Activated naive CD4-positive, alpha-beta T cell treated with anti-CD3 and anti-CD28 coated beads for 36 hours (primary cell): ENCODE measurements at places on chromosomes 5 and 9. TPM values are rescaled to one million over a fixed set of nuclear protein-coding genes. Genes with fewer than 3 reads are reported as not detected.

Gene MAP1B
- 0.32 TPM for total RNA-seq

DNA sequence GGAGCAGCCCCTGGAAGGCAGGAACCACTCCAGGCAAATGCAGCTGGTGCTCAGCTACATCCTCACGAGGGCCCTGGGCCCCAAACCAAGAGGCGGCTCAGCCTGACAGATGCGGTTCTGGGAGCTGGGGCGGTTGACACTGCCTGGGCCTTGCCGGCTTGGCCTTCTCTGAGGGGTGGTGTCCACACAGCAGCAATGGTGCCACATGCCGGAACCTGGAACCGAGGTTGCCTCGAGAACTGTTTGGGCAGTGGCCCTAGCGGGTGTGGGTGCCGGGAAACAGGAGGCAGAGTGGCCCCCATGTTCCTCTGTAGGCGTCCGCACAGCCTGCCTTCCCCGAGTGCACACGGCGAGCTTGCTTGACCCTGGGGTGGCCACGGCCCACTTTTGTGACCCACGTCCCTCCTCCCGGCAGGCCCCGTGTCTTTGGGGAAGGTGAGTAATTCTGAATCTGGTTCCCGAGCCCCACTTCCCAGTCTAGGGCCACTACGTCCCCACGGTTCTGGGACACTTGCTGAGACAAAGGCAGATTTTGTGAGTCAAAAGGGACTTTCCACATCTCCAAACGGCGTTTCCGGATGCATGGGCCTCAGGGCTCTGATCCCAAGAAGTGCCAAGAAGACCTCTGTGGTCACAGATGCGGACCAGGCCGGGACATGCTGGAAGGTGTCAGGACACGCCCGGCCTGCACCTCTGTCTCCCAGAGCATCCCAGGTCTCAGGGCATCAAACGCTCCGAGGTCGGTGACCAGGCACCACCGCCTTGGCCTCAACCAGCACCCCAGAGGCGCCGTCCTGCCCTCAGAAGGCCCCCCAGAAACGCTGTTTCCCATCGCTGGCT, 27.7 kb upstream of the SLC12A7 start:
- no peak for DNase-seq

DNA sequence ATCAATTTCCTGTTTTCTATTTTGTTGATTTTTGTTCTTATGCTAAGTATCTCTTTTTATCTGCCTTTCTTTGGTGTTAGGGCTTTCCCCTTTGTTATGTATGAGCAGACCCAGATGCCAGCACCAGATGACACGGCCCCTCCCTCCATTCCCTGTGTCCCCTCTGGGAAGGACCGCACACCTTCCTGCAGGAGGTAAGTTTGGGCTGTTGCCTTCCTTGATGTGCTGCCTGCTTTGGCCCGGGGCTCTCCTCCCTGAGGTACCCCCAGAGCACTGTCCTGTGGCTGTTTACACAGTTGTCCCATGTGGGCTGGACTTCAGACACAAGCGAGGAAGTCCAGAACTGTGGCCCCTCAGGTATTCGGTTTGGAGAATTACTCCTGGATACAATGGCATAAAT, 343.8 kb upstream of the IRX1 start:
- DNase-seq, result no peak

Gene NCS1
- total RNA-seq, result 22.4 TPM

DNA sequence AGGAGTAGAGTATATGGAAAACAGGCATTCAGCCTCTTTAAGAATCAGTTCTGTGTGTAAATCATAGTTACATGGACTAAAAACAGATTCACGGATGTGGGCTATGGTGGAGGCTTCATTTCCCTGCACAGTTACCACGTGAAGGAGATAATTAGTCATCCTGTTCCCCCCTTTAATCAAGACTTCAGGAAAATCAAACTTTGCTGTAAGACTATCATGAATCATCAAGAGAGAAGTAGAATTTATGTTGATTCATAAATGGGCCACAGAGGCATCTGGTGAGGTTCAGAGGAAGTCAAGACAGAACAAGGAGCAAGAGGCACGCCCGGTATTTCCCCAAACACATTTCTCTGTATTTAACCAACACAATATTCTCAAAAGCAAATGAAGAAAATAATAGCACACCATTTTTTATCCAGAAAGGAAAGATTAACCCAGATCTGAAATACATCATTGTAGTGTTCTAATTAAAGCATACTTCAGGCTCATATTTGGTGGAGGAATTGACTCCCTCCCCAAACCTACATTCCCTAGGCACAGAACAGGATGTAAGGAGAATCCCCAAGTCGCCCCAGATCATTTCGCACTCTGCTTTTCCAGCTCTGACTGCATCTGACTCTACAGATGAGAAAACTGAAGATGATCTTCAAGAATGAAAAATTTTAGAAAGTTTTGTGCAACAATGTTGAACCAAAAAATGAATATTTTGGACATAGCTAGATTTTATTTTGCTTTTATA, 175.8 kb upstream of the GAS1 start:
- DNase-seq, result peak; percentile 51

GRCh38 chr5:172276214-172276613, 7.3 kb downstream of the UBTD2 start:
- DNase-seq, result no peak

Gene SPATA31E1
- not detected for total RNA-seq
